Activated T-helper 1 cell treated with anti-CD3 and anti-CD28 coated beads, Interleukin-12 subunit alpha, Interleukin-12 subunit beta, Interleukin-2, Interleukin-4 antibody, amounts not matched to agents 30 ng/mL and 10 ng/mL and 1 ng/mL, durations not matched to agents 14 hours and 24 hours and 36 hours (primary cell): ENCODE measurements at places on chromosomes 2 and 18.

DNA sequence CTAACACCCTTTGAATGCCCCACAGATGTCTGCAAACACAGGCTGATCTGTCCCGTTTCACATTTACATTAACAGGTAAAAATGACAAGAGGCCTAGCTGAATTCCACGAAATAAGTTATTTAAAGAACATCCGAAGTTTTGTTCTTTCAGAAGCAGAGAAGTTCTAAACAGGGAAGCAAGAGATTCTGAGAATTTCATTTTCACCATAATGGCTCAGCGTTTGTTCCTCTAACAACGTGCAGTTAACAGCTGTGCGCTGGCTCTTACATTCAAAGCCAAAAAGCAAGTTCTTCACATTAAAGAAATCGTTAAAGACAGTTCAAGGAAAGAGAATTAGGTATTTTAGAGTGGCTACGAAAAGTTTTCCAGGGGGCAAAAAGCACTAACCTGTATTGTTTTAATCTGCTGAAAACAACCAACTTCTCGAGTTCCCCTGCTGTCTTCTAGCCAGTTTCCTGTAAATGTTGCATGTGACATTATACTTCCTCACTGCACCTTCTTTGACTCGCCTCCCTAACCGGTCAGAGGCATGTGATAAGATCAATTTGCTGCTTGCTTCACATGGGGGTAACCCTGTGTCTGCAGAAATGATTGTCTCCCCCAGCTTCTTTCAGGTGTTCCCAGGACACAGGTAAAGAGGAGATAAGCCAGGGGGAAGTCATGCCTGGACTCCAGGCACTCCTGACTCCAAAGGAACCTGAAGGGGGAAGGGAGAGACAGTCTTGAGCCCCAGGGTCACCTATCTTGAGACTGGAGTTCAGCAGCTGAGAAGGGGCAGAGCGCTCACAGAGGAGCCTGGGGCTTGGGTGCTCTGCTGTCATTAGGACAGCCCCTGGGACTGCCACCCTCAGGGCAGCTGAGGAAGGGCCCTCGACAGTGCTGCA is 36.8 kb upstream of the WIPF1 start:
- peaks cover 84% of the 10 kb centered on the region for H3K4me1 ChIP-seq
- DNase-seq, result peak; percentile 49
- peak overlapping the region; percentile 98 for H3K27ac ChIP-seq

- H3K36me3 ChIP-seq, result peaks cover 59% of the 10 kb centered on the region
- no peak overlapping the region for H3K4me3 ChIP-seq
- H3K4me1 ChIP-seq, result peaks cover 49% of the 10 kb centered on the region
- H3K27ac ChIP-seq, result peak overlapping the region; percentile 57
- no peaks in the 10 kb centered on the region for H3K27me3 ChIP-seq
Observed at GRCh38 chr2:102391565-102391964, 31.4 kb upstream of the IL18RAP start.

DNA sequence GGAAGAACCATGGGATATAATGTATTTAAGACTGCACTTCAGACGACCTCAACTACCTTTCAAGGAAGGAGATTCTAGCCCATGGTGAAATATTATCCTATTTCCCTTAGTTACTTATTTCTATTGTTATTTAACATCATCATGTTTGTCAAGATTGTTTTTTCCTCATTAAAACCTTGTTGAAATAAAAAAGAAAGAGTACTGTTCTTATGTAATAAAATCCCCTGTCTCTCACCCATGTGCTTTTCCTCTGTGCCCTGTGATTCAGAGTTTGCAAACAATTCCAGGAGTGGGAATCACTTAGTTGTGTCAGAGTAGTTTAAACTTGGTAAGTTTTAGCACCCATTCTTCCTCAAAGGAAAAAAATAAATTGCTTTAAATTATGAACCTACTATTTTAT is 43.6 kb downstream of the ERBB4 start:
- no peaks in the 10 kb centered on the region for H3K27me3 ChIP-seq
- H3K36me3 ChIP-seq, result no peaks in the 10 kb centered on the region
- H3K27ac ChIP-seq, result no peak overlapping the region
- DNase-seq, result no peak
- H3K4me1 ChIP-seq, result no peaks in the 10 kb centered on the region

DNA sequence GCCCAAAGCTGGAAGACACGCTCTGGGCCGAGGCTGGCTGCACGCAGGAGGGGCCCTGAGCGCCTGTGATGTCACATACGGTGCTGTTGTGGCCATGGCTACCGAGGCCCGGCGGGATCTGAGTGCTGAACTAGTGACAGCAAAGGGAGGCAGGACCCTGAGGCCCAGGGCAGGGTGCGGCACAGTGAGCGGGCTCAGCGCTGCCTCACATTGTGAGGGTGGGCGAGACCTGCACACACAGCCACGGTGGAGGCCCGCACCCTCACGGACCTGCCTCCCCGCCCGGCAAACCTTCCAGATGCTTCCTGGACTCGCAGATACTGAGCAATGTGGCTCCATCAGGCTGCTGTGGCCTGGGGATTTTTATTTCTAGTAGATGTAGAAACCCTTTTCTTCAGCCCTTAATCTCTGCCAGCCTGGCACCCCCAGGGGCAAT is 133.8 kb upstream of the CTDP1 start:
- no peak for DNase-seq
- H3K4me3 ChIP-seq, result no peak overlapping the region
- H3K27me3 ChIP-seq, result no peaks in the 10 kb centered on the region
- H3K27ac ChIP-seq, result no peak overlapping the region
- H3K36me3 ChIP-seq, result no peaks in the 10 kb centered on the region
- H3K4me1 ChIP-seq, result no peaks in the 10 kb centered on the region
